AG04449 (cell line): ENCODE measurements at places on chromosomes 3 and 15.

DNA sequence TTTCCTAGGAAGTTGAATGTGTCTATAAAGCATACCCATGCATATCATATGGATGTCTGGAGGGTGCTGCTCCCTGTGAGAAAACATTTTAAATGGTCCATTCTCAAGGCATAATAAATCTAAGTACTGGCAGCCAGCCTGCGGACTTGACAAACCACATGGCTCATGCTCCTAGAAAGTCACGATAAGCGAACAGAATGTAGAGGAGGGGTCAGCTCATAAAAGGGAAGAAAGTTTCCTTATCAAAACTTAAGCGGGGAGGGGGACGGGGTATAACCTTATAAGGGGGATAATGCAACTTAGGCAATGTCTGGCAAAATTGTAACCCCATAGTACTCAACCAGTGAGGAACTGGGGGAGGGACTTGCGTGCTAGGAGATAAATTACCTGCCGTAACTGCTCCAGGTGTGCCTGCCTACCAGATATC, 159.8 kb upstream of the LMCD1 start:
- DNase-seq: no peak

- DNase-seq: no peak
Observed at GRCh38 chr15:65926899-65927298, 57.6 kb downstream of the RAB11A start.

DNA sequence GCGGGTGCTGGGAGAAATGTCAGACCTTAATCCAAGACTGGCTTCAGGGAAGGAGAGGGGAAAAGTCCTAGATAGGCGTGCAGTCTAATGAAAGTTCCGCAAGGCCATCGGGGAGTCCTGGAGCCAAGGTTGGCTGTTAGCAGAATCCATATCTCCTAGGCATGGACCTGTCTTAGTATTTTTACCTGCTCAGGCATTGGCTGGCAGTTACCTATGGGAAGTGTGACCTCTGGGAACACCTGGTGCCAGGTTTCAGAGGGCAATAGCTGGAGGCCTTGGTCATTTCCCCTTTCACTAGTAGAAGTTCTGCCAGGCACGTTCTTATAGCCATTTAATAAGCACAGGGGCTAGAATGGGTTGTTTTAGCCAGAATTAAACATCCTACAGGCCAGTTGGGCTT, 330.8 kb upstream of the SEMA6D start:
- no peak for DNase-seq

- DNase-seq: no peak
Observed at GRCh38 chr3:187973977-187974870, 179.7 kb upstream of the LPP start.

DNA sequence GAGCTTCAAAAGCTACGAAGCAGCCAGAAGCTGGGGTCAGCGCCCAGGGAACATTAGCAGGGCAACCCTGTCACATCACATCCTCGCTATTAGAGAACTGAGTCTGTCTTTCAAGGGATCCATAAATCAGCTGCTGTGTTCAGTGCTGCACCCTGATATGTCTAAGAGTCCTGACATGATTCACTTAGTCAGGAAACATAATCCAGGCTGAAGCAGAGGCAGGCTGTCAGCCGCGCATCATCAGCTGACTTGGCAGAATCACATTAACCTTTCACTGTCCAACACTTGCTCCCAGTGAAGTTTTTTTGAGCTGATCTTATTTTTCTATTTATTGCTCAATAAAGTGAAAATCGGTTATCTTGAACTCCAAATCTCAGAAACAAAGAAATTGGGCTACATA, 23.5 kb downstream of the MYH15 start:
- no peak for DNase-seq

DNA sequence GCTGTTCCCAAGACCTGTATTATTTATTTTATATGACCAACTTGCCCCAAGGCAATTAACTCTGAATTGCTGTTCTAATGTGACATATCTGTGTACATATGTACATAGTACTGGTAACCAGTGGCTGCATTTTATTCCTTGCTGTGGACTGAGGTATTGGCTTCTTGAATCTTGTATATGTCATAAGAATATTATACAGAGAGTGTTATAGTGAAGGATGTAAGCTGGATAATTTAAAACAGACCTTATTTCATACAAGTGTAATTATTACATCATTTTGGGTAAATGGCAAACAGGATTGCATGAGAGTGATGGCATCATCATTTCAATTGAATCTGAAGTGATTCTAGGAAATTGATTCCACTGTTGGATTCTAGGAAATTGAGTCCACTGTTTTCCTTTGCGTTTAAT, 32.9 kb downstream of the B3GALNT1 start:
- DNase-seq: no peak

- DNase-seq: no peak
Observed at GRCh38 chr3:138371070-138371965, 22.9 kb downstream of the MRAS start.

DNA sequence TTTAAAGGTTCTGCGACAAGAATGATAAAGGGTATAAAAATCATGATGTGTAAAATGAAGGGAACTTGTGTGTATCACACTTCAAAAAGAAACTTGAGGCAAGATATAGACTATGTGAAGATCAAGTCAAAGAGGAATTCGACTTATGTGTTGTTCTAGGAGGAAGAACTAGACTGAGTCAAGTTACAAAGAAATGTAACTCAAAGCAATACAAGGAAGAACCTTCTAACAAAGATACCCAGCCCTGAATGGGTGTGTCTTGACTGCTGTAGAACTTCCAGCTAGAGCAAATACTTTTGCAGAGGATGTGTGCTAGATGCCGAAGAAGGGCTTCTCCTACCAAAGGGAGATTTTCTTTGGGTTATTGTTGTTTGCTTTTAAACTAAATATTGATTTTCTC, 2.4 kb downstream of the SLC49A4 start:
- DNase-seq: no peak

GRCh38 chr3:104359546-104359945, 1007.2 kb upstream of the ALCAM start:
- peak; percentile 92 for DNase-seq

- DNase-seq: no peak
Observed at GRCh38 chr3:174644287-174644686, 214.8 kb upstream of the NAALADL2 start.

GRCh38 chr3:143165211-143165610, 45.6 kb downstream of the CHST2 start:
- DNase-seq: no peak

DNA sequence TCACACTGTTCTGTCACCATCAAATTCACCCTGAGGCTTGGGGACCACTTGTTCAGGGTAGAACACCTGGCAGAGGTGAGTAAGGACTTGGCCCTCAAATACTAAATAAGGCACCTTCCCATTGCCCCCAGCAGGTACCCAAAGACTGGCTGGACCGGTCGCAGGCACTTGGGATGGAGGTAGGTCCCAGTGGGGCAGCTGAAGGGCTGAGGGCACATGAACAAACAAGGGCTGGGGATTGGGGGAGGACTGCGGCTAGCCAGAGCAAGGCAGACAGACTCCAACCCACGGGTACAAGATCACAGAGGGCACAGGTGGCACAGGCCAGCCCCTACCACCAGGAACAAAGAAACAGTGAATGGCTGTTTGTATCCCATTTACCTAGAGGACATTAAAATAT, 1.9 kb downstream of the MRPS25 start:
- DNase-seq: no peak

- no peak for DNase-seq
Observed at GRCh38 chr15:90413411-90414379, 25.7 kb downstream of the IQGAP1 start.

GRCh38 chr15:81239190-81239589, 42.5 kb downstream of the IL16 start:
- no peak for DNase-seq

- no peak for DNase-seq
Observed at GRCh38 chr3:188083011-188083410, 70.9 kb upstream of the LPP start.

GRCh38 chr15:67187351-67187854, 67.1 kb downstream of the AAGAB start:
- no peak for DNase-seq

DNA sequence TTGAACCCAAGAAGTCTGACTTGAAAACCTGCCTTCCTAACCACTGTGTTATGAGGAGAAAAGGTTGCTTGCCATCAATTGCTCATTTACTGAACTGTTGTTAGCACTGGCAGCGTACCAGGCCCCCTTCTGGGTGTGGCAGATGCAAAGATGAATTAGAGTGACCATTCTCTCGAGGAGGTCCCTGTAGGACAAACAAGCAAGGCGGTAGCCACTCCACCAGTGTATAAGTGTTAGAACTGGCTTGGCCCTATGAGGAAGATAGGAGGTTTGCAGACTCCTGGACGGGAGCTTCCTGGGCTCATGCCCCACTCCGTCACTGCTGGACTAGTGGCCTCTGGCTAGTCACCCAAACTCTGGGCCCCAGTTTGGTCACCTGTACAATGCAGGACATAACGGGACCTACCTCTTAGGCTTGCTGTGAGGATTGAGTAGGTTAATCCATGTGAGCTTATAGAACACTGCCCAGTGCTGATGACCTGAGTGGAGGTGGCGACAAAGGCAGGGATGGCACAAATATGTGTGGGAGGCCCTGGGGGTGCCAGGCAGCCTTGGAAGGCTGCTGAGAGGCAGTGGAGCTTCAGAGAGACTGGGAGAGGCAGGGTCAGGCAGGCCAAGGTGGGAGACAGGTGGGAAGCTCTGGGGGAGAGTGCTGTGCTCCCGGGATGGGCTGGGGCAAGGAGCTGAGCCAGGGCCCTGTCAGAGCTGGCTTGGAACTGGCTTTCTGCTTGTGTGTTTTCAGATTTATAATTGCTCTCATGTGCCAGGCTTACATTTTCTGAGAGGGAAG, 145.9 kb downstream of the DNAJB8 start:
- no peak for DNase-seq

- DNase-seq: no peak
Observed at GRCh38 chr15:60021589-60022378, 17.7 kb downstream of the FOXB1 start.

DNA sequence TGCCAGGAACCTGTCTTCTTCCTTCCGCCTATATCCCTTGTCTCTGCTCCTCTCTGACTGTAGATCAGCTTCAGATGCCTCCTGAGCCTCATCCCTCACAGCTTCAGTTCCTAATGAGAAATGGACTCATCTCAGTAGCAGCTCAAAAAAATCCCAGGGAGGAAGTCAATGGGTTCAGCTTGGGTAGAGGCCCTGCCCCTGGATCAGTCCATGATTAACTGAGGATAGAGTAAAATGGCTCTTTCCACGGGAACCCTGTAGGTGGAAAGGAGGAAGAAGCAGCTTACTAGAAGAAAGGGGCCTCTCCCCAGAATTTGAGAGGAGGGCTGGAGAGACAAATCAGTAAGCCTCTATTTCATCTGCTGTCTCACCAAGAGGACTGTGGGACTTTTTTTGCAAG, 26.9 kb upstream of the HCN4 start:
- no peak for DNase-seq

DNA sequence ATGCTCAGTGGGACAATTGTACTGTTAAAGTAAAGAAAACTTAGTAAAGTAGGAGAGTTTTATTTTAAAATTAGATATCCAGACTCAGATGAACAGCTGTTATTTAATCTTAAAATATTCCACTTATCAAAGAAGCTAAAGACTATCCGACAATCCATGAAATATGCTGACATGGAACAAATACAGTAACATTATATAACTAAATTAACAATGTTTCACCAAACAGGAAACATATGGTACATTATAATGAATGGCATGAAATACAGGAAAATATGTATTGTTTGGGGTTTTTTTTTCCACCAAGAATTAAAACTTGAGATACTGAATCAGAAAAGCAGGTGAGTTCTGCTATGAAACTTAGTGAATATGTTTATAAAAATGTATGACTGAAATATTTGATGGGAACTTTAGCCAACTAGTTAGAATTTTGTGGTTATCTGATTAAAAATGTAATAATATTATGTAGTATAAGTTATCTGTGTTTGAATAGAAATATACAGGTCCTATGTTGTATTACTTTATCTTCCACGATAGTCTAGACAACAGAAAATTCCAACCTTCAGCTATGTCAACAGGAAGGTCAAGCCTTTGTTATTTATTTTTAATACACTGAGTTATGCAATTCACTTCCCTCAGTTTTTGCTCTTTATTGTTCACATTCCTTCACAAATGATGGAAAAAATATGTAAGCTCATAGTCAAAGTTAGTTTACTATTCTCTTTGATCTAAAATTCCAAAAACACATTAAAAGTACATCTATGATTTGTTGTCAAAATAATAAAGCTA, 72.7 kb downstream of the UACA start:
- DNase-seq: no peak

GRCh38 chr3:143595456-143596077, 252.7 kb downstream of the SLC9A9 start:
- no peak for DNase-seq

GRCh38 chr15:67829647-67830504, 4.6 kb downstream of the SKOR1 start:
- DNase-seq: no peak

GRCh38 chr3:139687431-139687830, 9.7 kb upstream of the NMNAT3 start:
- DNase-seq: no peak

GRCh38 chr3:50194128-50194902, 2.9 kb downstream of the GNAT1 start:
- DNase-seq: no peak

- no peak for DNase-seq
Observed at GRCh38 chr15:82040862-82041261, 5.0 kb downstream of the MEX3B start.

DNA sequence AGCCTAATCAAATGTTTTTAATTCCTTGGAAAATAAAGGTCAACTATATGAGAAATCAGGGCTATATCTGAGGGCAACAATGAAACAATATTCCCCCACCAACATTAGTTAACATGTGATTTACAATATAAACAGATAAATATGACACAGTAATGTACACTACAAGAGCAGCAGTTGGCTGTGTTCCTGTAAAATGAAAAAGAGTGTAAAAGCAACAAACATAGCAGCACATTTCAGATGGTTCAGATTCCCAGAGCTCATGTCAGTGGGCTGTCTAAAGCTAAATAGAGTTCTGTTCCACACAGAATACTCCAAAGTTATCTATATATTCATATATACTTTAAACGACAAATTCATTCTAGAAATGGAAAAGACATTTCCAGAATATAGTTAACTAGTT, 42.6 kb downstream of the ANKRD28 start:
- DNase-seq: no peak

- no peak for DNase-seq
Observed at GRCh38 chr15:74270854-74271520, 34.9 kb downstream of the CCDC33 start.
